ENCODE measurements at places on chromosomes 7 and 10.
A peak's percentile ranks its signal among the peaks of the same experiment; 100 is the strongest.

DNA sequence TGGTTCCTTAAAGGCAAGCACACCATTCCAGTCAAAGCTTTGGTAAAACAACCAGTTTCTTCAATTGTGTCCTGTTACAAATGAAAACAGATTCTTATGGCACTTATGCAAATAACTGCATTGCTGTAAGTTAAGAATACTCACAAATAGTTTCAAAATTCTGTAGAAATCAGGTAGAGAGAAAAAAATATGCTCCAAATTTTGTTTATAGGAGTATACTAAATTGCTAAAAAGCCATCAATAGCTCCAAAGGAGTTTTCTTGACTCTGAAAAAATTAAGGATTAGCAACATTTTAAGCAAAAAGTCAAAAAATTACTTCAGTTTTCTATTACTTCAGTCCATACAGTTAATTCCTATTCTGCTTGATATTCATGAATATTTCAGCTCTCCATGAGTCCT, 51.3 kb upstream of the KAT6B start:
- DNase-seq: no peak

GRCh38 chr7:133853706-133854276, 273.3 kb upstream of the LRGUK start:
- DNase-seq: peak; percentile 3

DNA sequence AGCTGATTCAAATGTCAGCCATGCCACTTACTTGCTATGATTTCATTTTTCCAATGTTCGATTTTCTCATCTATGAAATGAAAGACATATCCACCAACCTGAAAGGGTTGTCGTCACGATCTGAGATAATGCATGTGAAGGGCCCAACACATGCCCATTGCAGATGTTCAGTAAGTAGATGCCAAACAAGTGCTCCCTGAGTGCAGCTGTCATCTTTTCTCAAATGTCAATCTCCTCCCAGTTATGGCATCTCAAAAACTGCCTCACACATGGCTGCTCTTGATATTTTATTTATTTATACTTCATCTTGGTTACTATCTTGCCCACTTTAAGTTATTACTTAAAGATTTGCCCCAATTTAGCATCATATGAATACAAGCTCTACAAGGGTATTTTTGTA, 16.8 kb downstream of the CPEB3 start:
- DNase-seq: no peak

DNA sequence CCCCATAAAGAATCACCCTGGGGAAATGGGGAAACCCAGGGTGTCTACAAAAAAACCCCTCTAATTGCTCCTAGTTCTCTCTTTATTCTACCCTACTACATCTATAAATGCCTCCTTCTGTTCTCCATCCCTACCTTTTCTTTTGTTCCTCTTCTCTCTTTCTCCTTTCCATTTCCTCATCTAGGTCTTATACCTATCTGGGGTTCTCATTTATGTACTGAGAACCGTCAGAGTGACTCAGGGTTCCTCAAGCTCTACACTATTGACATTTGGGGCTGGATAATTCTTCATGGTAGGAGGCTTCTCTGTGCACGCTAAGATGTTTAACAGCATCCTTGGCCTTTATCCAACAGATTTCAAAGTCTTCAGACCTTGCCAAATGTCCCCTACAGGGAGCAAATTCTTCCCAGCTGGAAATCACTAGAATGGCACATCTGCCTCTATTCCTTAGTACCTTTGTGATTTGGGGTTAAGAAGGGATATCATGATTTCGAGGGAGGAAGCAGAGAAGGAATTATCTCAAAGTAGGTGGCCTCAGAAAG, 137.4 kb upstream of the PTN start:
- no peak for DNase-seq

DNA sequence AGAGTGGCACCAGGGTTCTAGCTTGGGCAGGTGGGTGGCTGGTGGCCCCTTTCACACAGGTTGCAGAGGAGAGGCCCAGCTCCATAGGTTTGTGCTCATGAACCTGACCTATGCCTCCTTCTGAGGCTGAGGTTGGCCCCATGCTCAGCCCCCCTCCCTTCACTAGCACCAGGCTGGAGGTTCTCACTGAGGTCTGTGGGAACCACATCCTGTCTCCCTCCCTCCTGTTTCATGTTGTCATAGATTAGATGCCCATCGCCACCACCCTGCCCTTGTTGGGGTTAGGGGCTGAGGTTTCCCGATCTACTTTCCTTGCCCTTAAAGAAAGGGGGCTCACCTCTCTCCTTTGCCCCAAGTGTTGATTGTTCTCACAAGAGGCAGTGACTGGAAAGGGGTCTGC, 14.7 kb downstream of the NEUROG3 start:
- no peak for DNase-seq

DNA sequence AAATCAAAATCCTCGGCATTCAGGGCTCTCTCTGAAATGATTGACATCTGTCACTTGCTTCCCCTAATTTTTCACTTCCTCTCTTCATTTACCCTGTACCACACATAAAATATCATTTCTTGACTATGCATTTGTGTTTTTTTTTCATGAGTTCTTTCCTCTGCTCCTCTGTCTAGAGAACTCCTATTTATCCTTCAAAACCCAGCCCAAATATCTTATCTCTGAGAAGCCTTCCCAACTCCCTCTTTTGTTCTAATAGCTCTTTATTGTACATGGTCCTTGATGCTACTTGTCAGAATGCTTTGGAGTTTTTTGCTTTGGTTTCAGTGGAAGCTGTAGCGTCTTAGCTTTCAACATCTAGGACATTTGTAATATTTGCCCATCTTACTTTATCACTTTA, 190.2 kb upstream of the CTBP2 start:
- DNase-seq: no peak

- DNase-seq: no peak
Observed at GRCh38 chr7:108308276-108308675, 148.0 kb downstream of the NRCAM start.

DNA sequence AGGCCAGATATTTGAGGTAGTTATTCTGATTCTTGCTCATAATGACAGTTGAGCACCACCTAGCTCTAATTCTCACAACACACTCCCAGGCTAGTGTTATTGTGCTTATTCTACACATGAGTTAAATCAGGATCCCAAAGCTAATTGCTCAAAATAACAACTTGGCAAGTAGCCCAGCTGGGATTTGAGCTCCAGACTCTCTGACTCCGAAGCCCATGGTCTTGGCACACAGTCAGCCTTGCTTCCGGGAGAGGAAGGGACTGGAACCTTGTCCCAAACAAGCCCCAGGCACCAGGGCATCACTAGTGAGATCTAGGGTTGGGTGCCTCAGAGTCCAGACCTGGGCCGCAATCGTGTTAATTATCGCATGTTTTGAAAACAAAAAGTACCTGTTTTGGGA, 101.4 kb downstream of the GPAM start:
- no peak for DNase-seq

- no peak for DNase-seq
Observed at GRCh38 chr10:104208730-104209129, 23.4 kb downstream of the CFAP43 start.
